CD4-positive, alpha-beta memory T cell (primary cell): ENCODE measurements at places on chromosomes 13 and 19.

DNA sequence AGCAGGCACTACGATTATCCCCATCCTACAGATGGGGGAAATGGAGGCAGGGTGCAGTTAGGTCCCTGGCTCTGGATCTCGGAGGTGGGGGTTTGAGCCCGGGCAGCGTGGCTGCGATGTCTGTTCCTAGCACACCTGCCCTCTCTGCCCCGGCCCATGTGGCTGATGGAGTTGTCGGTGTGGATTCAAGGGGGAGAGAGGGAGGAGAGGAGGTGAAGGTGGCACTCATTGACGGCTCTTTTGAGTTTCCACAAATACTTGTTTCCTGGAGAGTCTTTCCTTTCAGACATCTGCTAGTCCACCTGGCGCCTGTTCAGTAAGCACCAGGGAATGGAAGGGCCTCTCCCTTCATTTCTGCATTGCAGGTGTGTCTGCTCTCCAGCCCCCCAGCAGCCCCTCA is 69.9 kb downstream of the ARHGEF18 start:
- no peak for DNase-seq

DNA sequence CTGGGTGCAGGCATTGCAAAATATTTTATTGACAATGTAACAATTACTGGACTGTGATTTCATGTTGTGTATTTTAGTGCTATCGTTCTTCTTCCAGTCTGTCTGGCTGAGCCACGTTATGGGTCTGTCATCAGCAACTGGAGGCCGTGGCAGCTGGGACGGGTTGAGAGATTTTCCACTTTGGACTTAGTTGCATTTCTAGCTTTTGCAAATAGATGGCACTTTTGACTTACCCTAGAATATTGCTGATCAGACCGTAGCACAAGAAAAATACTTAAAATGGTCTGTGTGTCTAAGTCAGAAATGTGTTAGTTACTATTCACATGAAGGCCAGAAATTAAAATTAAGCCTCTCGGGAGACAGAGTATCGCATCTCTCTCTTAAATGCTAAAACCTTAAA is 211.1 kb downstream of the TEX29 start:
- no peak for DNase-seq

- DNase-seq: no peak
These were observed 1316.7 kb upstream of the SLC10A2 start for GRCh38 chr13:104382951-104383350.

DNA sequence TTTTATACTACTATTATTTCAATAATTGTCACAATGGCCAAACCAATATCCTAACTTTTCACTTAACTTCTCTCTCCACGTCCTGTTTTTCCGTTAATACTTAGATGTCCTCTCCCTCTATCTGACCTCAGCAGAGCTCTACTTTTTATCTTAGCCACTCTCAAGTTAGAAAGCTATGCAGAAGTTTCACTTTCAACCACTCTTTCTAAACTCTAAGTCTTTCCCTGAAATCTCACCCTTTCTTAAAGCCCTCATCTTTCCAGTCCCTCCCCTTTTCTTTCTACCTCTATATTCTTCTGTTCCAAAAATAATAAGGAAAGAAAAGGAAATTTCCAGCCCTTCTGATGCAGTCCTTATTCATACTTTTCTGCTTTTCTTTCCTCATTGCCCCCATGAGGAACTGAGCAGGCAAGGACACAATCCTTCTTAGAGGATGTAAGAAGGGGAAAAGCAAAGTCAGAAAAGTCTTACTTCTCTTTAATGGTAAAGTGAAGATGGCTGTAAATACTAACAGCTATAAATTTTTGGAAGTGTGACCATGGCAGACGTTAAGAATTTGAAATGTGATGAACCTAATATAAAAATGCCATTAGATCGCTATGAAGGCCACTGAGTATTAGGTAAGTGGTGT is 23.0 kb downstream of the FAM216B start:
- DNase-seq: no peak

GRCh38 chr13:105519771-105520170 is 1015.7 kb downstream of the EFNB2 start:
- no peak for DNase-seq

DNA sequence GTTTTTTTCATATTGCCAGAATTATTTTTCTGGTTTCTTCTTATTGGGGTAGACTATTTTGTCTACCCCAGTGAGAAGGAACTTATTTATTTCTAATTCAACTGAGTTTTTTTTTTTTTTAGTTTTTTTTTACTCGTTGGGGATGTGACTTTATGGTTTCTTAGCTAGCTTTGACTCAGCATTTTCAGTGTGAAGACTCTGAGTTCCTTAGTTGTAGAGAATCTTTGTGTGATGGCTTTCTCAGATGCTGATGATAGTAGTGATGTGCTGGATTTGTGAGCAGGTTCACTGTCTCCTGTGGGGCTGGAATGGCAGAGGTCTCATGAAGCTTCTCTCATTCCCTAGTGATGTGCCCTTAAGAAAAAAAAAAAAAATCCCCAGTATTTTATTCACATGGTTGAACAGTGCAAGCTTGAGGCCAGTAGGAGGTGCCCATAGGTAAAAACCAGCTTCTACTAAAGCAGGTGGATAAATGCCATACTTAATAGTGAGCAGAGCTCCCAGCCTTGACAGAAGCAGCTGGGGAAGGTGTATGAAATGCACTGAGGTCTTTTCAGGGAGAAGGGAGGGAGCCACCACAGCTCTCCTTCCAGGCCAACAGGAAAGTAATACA is 106.2 kb upstream of the KLF5 start:
- DNase-seq: no peak
